ENCODE measurements at places on chromosomes 3 and 15. TPM values are rescaled to one million over a fixed set of nuclear protein-coding genes. Genes with fewer than 3 reads are reported as not detected.

DNA sequence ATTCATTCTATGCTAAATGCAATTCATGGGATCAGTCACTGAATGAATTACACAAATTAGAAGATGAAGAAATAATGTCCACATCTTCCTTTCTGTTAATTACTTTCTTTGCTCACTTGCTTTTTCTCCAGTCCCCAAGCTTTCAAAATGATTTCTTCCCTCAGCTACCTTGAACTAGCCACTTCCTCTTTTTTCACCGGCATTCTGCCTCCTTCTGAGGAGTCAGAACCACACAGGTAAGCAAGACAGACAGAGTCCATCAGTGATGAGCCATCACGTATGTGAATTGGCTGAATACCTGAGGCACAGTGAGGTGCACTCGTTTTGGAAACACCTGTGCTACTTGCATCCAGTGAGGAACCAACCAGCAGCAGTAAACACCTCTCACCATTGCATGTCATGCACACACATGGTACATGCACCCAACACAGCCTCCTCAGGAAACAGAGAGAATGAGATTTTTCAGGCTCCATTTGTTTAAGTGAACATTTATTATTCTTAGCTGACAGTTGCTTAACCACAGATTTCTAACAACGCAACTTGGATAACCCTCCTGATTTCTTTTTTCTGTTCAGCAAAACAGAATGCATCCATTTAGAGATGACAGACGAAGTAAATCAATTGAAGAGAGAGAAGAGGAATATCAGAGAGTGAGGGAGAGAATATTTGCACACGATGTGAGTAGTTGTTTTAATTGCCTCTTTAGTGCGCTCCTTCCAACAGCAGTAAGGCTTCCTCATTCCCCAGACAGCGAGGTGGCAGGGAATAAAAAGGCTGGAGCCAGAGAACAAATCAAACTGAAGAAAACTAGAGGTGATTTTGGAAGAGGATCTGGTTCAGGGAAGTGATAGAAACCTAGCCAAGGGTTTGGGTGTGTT lies 69.3 kb downstream of the ARPP21 start:
- DNase-seq = no peak

GRCh38 chr3:162390891-162391290 lies 894.3 kb downstream of the OTOL1 start:
- DNase-seq = no peak

DNA sequence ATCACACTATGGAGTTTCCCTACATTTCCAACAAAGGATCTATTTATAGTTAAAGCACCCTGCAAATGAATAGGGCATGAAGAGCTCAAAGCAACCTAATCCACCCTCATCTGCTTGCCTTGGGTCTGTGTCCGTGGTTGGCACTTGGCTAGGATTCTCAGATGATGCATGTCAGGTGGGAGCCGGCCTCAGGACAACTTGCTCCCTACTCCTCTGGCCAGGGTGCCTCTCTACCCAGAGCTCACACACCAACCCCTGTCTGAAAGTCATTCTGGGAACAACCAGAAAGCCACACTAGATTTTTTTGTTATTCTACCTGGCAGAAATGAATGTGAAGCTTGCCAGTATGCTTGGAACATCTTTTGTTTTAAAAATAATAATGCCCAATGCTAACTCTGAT lies 13.2 kb downstream of the ARHGEF3 start:
- no peak for DNase-seq

- DNase-seq = no peak
Measured at GRCh38 chr3:174229916-174230315, 629.2 kb upstream of the NAALADL2 start.

GRCh38 chr3:74351213-74351612 lies 263.2 kb downstream of the CNTN3 start:
- DNase-seq = no peak

DNA sequence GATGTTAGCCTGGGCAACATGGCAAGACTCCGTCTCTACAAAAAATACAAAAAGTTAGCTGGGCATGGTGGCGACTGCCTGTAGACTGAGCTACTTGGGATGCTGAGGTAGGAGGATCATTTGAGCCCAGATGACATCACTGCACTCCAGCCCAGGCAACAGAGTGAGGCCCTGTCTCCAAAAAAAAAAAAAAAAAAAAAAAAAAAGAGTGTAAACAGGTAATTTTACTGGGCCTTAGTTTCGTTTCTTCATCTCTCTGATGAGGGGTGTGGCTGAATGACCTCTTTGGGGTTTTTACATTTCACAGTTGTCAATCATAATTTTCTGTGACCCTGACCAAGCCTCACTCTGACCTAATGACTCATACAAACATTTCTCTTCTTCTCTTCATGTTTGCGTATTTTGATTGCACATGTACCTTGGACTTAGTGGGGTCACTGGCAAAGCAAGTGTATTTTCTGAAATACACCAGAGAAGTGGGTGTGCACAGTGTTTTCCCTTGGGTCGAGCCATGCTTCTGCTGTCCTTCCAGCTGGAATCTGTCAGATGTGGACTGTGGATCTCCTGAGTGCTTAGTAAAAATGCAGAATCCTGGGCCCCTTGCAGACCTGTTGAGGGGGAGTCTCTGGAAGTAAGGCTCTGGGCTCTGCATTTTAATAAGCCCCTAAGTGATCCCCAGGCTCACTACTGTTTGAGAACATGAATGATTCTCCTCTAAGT lies 140.5 kb downstream of the FNDC3B start:
- DNase-seq = no peak

- DNase-seq = peak; percentile 82
Measured at GRCh38 chr3:14537590-14538450, 2.3 kb downstream of the GRIP2 start.

GRCh38 chr15:26259581-26259980 lies 396.5 kb upstream of the ATP10A start:
- DNase-seq = no peak

GRCh38 chr15:96896766-96897165 lies 566.3 kb downstream of the NR2F2 start:
- no peak for DNase-seq

UBAP1L gene
- 3.4 TPM for total RNA-seq

CHSY1 gene
- 33.3 TPM for total RNA-seq

Data from endodermal cell (in vitro differentiated cells).